Activated CD8-positive, alpha-beta T cell treated with anti-CD3 and anti-CD28 coated beads for 36 hours (primary cell): ENCODE measurements at places on chromosomes 12 and 14. TPM values are rescaled to one million over a fixed set of nuclear protein-coding genes. Genes with fewer than 3 reads are reported as not detected.

DNA sequence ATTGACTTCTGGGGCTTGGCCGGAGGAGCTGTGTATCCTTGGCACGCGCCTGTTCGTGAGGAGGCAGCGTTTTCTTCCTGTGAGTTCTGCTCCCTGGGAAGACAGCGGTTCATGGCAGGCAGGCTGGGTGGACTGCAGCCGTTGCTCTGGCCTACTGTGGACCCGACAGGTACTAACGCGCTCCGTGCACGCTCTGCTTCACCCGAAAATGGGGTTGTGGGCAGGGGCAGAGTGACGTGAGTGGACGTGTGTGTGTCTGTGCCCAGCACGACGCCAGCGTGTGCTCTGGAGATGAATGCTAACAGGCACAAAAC lies 179.1 kb downstream of the KIF26A start:
- peaks cover 3% of the 10 kb centered on the region for H3K27me3 ChIP-seq
- no peak overlapping the region for H3K27ac ChIP-seq
- no peak overlapping the region for H3K4me3 ChIP-seq
- DNase-seq: no peak
- no peaks in the 10 kb centered on the region for H3K36me3 ChIP-seq
- H3K4me1 ChIP-seq: no peaks in the 10 kb centered on the region

DNA sequence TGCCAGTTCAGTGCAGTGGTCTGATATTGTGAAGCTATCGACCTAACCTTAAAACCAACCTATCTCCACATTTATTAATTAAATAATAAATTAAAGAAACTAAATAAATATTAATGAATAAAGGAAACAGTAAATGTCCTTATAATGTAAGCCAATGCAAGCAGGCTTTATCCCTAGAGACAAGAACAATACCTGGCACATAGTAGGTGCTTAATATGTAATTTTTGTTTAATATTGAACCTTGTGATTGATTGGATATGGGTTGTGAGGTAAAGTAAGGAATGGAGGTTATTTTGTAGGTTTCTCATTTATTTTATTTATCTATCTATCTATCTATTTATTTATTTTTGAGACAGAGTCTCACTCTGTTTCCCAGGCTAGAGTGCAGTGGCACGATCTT lies 7.8 kb upstream of the TUBA1B start:
- no peak overlapping the region for H3K27ac ChIP-seq
- H3K4me1 ChIP-seq: peaks cover 4% of the 10 kb centered on the region
- no peak overlapping the region for H3K4me3 ChIP-seq

Gene HSPB8
- not detected for total RNA-seq

Gene WBP11
- 130 TPM for total RNA-seq

Gene MIPOL1
- not detected for total RNA-seq

DNA sequence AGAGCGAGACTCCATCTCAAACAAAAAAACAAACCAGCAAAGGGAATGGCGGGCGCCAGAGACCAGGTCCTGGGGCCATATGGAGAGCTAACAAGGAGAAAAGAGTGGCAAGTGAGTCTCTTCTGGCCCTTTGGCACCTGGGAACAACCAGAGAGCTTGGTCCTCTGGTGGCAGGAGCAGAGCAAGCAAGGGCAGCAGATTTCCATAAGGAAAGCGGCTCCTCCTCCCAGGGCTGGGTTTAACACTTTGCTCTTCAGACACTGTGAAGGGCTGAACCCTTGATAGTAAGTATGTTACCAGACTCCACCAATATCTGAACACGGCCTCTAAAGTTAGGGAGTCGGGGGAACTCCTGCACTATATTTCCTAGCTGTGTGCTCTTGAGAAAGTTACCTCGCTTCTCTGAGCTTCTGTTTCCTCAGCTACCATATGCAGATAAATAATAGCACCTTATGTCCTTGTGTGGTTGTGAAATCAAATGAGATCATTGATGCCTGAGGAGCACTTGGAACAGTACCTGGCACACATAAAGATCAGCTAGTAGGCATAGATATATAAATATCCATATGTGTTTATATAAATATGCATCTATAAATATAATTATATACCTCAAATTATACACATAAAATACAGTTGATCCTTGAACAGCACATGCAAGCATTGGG lies 33.4 kb upstream of the PLEKHG6 start:
- H3K4me1 ChIP-seq: peaks cover 12% of the 10 kb centered on the region
- H3K27ac ChIP-seq: no peak overlapping the region
- no peaks in the 10 kb centered on the region for H3K36me3 ChIP-seq
- H3K4me3 ChIP-seq: no peak overlapping the region

DNA sequence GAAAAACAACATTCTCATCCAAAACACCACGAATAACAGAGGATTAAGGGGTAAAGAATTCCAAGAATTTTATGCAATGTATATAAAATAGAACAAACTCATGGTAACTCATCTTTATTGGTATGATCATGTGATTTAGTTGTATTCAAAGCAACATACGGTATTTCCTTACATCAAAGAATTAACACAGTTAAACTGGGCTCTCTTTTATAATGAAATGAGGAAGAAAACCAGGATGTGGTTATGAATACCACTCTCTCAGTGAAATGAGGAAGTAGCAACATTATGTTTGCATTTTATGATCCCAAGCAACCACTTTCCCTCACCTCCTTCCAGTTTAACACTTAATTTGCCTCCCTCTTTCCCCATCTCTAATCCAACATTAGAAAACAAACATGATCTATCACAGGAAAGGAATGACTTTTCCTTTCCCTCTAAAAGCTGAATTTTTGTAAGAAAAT lies 22.9 kb downstream of the SPTLC2 start:
- H3K36me3 ChIP-seq: peaks cover 26% of the 10 kb centered on the region
- no peak for DNase-seq
- peak overlapping the region; percentile 92 for H3K27ac ChIP-seq
- H3K4me1 ChIP-seq: peaks cover 44% of the 10 kb centered on the region
